ENCODE measurements at places on chromosomes 7 and 10.

DNA sequence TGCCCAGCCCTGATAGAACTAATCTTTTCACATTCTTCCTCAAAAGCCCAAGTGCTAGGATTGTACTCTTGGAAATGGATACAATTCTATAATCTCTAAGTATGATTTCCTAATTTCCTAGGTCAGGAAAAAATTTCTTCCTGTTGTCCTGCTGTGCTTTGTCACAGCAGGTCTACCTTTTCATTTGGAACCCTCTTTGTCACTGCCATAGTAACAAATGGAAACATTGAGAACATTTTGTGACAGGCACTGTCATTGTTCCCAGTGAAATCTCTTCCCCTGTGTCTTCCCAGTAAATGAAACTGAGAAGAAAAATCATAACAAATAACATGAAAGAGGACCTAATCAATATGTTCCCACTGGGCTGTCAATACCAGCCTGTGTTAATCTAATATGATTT, 150.9 kb upstream of the KAT6B start:
- DNase-seq: no peak

DNA sequence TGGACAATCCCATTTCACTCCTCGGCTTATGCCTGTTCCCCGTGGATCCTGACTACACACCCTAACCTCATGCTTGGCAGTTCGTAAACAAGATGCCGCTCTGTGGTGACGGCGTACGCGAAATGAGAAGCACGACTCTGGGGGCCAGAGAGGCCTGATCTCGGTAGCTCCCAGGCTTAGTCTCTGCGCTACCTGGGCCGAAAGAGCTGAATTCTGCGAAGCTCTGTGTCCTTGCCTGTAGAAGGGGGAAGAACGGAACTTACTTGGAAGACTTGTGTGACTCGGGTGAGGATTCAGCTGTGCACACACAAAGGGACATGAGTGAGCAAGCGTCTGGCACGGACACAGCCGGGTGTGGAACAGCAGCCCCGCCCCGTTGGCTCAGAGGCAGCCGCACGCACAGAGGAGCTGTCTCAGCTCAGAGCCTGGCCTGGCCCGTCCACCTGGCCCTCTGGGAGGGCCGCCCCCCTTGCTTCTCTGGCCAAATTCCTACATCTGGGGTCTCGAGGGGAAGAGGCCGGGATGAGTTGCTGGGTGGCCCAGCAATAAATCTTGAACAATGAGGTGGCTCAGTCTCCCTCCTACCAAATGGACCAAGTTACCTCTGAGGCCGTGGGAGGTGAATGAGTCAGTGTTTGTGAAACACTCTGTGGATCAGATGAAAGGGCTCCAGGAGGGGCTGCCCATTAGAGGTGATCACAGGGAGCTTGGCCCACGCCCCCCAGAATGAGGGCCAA, 83.8 kb downstream of the PDGFA start:
- peak; percentile 54 for DNase-seq

GRCh38 chr10:131658476-131659110, 242.2 kb upstream of the PPP2R2D start:
- no peak for DNase-seq

GRCh38 chr7:158353606-158354570, 233.7 kb downstream of the PTPRN2 start:
- DNase-seq: no peak

GRCh38 chr10:117590101-117590875, 47.7 kb downstream of the EMX2 start:
- no peak for DNase-seq

- no peak for DNase-seq
Measured at GRCh38 chr10:26534384-26534783, 96.2 kb downstream of the APBB1IP start.

DNA sequence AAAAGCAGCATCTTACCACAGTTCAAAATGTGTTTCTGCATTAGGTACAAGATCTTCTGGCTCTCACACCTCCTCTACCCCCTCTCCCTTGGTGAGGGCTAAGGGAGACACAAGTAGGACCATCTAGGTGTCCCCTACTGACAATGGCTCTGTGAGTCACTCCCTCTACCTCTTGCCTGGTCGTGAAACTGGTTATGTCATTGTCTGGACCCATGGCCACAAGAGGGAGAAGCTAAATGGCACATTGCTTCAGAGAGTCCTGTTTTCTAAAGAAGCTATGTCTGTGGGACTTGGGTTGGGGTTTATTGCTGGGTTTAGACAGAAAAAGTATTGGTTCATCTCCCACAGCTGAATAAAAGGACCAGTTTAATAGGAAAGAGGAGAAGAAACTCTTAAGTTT, 4.0 kb upstream of the PLXNA4 start:
- no peak for DNase-seq

GRCh38 chr10:129192344-129193128, 274.5 kb upstream of the MGMT start:
- no peak for DNase-seq

GRCh38 chr7:34162027-34162565, 256.8 kb downstream of the BMPER start:
- DNase-seq: no peak

DNA sequence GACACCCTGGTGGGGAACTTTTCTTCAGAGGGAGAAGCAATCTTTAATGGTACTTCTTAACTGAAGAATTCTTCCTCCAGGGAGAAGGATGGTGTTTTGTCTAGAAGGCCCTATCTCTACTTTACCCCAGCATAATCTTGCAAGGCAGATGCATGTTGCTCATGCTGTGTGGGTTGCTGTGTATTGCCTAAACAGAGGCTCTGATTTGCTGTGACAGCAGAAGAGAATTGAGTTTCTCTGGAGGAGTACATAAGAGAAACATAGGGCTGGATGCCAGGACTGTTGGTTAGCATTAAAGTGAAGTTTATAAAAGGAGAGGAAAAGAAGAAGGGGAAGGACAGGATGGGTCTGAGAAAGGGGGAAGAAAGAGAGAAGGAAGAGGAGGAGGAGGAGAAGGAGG, 248.1 kb upstream of the HPS1 start:
- DNase-seq: no peak

GRCh38 chr7:87715545-87715944, 87.3 kb downstream of the RUNDC3B start:
- DNase-seq: no peak

Measured in Calu3 (cell line).